ENCODE measurements at places on chromosomes 7 and 10.

DNA sequence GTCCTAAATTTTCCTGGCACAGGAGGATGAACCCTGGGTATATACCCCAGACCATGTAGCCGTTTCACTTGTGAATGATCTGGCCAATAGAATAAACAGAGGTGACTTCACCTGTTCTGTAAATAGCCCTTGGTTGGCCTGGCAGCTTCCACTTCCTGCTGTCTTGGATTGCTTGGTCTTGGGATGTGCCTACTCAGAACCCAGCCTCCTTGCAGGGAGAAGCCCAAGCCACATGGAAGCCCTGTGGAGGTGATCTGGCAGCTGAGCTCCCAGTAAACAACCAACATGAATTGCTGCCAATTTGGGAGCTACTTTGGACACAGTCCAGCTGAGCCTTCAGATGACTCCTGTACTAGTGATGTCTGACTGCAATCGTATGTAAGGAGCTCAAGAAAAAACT, 4.8 kb upstream of the RAPGEF5 start:
- DNase-seq, result no peak

DNA sequence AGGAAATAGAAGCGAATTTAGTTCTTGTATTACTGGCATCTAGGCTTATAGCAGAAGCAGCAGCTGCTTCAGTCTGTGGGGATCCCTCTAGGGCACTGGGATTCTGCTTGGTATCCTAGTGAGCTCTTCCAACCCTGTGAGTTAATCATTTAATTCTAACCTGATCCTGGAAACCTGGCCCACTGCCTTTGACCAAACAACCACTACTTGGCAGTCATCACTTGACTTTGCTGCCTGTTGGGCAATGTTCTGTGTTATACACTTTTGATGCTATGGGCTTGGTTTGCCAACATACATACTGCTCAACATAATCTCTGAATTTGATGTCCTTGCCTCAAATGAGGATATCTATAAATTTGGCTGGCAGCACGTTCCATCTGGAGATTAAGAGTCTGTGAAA, 813.4 kb downstream of the ANKRD7 start:
- DNase-seq, result no peak

GRCh38 chr7:126657599-126658358, 595.0 kb downstream of the GRM8 start:
- DNase-seq, result no peak

- DNase-seq, result no peak
These were observed 804 bp downstream of the TMEM106B start for GRCh38 chr7:12211711-12212485.

- peak; percentile 38 for DNase-seq
These were observed 869 bp downstream of the TRIM24 start for GRCh38 chr7:138460649-138461607.

DNA sequence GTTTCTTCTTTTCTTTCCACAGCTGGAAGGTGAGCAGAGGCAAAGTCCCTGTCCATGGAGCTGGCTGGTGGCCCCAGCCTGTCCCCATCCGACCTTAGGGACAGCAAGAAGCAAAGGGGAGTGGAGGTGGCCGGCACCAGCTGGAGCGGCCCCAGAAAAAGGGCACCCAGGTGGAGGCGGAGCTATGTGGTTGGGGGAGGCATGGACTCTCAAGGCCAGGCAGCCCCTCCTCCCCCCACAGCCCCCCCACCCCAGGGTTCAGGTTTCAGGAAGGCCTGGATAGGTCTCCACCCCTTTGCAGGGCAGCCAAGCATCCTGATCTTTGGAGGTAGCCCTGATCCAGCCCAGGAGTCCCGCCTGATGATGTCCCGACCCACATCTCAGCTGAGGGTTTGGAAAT, at the start of gene SSC4D:
SSC4D (minus strand) TSS at position 161 of the 400 bp plus-strand sequence. CDS start 5,258 bp downstream, outside the sequence.
- DNase-seq, result peak; percentile 93

DNA sequence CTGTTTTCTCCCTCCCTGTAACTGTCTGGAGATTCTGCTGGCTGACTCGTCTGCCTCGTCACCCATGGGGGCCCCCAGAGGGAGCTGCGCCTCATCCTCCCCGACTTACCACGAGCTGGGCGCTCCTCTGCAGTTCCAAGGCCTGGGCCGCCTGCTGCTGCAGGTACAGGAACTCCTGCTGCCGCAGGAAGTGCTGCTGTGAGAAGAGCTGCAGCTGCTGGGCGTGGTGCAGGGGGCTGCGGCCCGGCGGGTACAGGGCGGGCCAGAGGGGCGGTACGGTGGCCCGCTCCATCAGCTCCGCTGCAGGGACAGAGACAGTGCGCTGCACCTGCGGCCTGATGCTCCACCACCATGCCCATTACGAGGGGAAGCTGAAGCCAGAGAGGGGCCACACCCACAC, 47.7 kb downstream of the TNRC18 start:
- DNase-seq, result no peak

DNA sequence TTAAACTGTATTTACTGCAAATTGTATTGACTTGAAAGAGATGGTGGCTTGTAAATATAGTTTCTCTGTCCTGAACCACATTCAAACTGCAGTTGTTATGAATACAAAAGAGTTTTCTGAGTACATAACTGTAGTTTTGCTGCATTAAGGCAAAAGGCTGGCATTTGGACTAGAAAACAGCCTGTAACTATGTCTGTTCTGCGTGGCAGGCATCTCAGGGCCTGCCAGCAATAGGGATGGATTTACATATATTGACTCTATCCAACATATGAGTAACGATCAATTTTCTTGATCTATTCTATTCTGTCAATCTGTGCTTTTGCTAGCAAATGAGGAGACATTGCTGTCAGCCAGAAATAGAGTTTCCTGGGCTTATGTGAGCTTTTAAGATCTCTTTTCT, 174.6 kb downstream of the TMEM26 start:
- DNase-seq, result no peak

DNA sequence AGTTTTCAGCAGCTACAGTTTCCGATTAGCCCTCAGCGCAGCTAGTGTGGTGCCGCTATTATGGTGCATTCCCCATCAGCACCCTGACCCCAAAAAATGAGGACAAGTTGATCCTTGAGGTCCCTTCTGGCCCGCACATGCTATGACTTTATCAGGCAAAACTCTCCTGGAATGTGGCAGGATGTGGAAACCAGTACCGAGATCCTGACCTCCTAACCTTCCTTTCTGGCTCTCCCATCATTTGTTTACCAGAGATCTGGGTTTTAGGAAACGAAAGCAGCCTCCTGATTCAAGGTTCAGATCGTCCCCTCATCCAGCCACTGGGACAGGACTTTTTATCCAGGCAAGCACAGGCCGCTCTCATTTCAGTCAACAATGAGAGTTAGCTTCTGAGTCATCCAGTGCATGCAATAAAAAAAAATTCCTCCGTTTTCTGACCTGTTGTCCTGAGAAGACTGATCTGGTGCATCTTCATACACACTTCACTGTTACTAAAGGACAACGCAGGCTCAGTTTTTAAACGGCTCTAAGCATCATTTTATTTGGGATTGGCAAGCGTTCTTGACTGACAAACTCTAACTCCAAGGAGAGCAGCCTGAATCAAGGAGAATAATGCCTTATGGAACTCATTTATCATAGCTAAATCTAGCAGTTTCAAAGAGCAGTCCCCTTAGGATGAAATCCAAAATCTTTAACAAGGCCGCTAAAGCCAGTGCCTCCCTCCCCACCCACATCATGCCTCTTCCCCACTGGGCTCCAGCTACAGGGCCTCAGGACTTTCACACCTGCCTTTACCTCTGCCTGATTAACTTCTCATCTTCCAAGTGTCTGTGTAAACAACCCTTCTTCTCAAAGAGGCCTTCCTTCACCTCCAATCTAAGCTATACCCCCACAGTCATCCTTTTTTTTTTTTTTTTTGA, 17.1 kb downstream of the PDLIM1 start:
- no peak for DNase-seq

DNA sequence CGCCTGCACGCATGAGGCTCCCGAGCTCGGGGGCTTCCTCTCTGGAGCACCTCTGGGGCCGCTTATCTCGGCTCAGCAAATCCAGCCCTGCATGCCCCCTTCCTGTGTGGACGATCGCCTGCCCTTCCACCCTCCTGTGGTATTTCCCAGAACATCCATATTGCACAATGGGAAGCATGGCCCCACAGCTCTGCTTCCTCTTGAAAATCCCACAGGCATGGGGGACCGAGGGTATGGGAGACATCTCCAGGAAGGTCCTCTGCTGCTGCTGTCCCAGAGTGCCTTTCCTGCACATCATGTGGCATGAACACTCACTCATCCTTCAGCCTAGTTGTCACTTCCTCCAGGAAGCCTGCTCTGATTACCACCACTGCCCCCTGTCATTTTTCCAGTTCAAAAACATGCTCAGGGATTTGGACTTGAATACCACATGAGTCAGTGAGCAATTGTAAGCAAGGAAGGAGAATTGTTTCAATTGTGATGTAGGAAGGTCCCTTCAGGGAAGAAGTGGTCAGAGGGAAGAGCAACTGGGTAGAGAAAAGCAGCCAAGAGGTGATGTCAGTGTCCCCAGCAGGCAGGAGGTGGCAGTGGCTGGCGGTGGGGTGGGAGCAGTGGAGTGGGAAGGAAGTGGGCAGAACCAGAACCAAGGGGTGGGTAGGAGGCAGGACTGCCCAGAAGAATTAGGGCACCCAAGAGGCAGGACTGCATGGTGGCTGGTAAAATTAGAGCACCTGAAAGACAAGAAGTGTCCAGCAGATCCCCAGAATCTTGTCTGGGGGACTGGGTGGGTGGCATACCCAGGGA, 67.5 kb upstream of the ZMIZ1 start:
- DNase-seq, result no peak

DNA sequence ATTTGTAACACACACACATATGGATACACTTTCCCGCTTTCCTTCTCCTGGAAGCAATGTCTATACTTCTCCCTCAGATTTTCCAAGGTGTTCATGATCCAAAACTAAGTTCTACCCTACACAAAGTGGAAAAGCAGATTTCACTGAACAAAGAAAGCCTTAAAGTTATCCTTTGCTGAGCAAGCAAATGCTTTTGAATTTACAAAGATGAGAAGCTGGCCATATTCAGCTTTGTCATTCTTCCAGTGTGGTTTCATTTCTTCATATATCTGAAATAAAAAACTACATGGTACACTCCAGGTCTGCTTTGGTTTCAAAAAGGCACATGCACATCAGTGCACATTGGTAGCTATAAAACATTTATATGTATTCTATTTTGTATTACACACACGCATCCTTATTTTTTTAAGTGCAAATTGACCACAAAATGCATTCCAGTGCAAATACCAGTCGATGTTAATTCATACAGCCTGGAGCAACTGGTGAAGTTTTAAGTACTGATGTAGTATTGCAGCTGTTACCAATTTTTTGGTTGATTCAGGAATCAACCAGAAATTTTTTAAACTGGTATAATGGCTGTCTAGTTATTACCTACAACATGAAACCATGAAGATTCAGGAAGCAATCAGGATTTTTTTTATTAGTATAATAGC, 65.5 kb upstream of the SRPK2 start:
- DNase-seq, result no peak

DNA sequence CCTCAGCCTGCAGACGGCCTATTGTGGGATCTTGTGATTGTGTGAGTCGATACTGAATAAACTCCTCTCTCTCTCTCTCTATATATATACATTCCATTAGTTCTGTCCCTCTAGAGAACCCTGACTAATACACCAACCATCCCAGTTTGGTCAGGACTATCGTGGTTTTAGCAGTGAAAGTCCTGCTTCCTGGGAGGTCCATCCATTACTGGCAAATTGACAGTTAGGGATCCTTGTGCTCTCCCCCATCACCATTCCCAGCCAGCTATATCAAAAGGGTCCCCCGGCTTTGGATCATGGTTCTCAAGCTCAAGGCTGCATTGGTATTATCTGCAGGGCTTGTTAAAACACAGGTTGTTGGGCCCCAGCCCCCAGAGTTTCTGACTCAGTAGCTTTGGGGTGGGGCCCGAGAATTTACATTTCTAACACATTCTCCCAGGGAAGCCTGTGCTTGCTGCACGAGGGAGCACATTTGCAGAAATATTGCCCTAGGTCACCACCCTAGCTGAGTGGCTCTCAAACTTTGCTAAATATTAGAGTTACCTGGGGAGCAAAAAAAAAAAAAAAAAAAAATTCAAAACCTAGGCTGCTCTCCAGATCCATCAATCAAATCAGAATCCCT, 899.1 kb upstream of the AUTS2 start:
- no peak for DNase-seq

DNA sequence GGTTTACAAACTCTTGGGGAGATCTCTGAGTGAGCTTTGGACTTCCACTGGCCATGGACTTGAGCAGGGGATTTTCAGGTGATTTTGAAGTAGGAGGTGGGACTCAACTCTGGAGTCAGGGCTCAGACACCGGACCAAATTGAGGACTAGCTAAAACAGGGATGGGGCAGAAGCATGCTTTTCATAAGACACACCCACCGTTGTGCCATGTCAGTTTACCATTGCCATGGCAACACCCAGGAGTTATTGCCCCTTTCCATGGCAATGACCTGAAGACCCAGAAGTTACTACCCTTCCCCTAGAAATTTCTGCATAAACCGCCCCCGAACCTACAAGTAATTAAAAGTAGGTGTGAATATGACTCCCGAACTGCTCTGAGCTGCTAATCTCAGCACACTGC, 320.7 kb downstream of the GRID1 start:
- DNase-seq, result no peak

DNA sequence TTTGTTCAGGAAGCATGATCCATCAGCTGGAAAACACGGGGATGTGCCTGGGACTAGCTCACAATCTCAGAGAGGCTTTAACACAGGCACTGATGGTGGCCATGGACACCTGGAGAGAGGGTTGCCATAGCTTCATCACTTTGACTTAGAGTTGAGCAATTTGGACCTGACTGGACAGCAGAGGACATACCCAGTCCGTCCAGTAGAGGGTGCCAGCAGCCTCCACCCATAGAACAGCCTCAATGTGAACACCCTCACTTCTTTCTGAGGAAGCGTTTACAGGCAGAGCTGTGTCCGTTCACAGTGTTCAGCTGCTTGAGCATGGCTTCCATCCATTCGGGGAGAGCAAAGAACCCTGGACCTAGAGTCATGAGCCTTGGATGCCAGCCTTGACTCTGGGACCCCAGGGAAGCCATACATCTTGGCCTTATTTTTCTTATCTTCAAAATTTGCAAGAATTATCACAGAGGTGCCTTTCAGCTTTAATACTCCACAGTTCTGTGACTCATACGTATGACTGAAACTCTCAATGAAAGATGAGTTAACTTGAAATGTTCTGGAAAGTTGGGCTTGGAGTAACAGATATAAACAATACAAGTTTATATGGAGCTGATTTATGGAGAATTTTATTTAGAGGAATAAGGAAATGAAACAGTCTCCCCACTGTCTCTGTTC, 302.9 kb upstream of the PODXL start:
- peak; percentile 81 for DNase-seq

DNA sequence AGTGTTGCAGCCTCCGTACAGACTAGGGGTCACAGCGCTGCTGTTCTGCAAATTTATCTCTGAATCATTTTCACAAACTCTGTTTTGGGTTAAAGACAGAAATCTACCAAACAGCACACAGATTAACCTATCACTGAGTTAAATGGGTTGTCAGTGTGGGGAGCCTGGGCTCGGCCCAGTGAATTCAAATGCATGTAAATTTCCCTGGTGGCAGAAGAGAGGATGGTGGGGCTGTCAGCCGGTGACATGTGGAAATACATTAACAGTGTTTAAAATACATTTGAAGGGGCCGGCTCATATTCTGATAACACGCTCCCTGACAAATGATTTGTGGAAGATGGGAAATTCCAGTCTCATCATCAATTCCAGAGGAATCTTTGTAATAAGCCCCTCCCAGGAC, 309.6 kb upstream of the MKI67 start:
- no peak for DNase-seq

All from H9 (cell line).